ENCODE measurements at places on chromosomes 6 and 20. TPM values are rescaled to one million over a fixed set of nuclear protein-coding genes. Genes with fewer than 3 reads are reported as not detected.

DNA sequence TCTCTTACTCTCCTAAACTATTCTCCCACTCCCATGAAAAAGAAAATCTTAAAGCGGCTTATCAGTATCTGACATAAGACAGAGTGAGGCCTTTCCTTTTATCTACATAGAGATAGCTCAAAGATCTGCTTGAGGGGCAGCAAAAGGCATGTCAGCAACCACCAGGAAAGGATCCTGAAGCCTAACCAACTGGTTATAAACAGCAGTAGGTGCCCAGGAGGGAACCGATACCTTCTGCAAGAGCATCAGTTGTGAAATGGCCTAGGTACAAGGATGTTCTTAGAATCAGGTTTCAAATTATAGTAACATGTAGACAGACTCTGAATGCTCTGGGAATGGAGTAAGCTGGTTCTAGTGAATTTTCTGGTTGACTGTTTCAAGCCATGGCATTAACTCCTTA lies 21.4 kb downstream of the JARID2 start:
- no peak for DNase-seq

DNA sequence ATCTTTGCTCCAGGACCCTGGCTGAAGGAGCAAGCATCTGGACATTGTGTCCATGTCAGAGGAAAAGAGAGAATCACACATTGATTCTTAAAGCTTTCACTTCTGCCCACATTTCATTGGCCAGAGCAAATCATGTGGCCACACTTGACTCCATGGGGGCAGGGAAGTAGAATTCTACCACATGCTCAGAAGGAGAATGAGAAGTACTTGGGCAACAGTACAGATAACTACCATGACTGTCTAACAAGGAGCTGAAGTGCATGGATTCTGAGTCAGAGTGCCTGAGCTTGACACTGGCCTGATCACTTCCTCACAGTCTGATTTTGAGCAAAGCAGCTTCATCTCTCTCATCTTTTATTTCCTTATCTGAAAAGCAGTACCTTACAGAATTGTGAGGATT lies 38.6 kb downstream of the GHRH start:
- no peak for DNase-seq

DNA sequence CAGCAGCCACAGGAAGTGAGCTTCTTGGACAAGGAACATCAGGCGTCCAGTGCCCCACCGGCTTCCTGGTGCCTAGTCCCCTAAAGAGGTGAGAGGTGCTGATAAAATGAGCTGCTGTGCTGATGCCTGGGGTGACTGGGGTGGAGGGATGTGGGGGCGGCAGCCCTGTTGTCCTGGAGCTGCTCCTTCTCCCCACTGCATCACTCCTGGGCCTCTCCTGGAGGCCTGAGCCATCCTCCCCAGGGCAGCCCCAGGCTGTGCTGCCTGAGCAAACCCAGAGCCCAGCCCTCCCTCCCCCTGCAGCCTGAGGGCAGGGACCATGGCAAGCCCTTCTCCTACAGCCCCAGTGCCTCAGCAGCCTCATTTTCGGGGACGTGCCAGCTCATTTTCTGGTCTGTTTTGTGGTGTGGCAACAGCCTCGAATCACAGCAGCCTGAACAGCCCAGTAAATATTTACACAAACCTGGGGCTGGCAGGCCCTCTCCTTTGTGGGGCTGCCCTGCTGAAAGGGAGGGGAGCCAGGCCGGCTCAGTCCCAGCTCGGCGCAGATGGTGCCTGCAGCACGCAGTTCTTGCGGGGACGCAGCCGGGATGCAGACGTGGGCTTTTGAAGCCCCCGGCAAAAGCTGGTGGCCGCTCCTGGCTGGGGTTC lies 259.9 kb downstream of the DLL1 start:
- no peak for DNase-seq

GRCh38 chr20:11153819-11154218 lies 480.0 kb upstream of the JAG1 start:
- DNase-seq = no peak

GRCh38 chr6:34248198-34248726 lies 544 bp downstream of the SMIM29 start:
- DNase-seq = no peak

GRCh38 chr6:7424967-7425807 lies 35.6 kb downstream of the RIOK1 start:
- DNase-seq = no peak

- DNase-seq = no peak
Observed at GRCh38 chr6:51282026-51282425, 463.4 kb downstream of the TFAP2B start.

DNA sequence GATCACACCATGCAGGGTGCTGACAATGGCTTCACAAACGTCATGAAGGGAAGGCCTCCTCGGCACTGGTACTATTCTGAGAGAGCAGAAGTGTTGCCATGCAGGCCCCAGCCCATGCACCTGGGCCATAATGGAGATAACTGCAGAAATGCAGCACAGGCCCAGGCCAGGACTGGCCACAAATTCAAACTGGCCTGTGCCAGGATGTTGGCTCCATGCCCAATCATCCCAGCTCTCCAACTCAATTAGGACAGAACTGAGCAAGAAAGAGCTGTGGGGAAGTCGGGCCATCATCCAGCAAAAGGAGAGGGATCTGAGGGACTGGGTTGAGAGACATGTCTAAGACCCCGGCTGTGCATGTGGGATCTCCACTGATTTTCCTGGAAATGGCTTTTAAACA lies 48.9 kb upstream of the SYNDIG1 start:
- no peak for DNase-seq

DNA sequence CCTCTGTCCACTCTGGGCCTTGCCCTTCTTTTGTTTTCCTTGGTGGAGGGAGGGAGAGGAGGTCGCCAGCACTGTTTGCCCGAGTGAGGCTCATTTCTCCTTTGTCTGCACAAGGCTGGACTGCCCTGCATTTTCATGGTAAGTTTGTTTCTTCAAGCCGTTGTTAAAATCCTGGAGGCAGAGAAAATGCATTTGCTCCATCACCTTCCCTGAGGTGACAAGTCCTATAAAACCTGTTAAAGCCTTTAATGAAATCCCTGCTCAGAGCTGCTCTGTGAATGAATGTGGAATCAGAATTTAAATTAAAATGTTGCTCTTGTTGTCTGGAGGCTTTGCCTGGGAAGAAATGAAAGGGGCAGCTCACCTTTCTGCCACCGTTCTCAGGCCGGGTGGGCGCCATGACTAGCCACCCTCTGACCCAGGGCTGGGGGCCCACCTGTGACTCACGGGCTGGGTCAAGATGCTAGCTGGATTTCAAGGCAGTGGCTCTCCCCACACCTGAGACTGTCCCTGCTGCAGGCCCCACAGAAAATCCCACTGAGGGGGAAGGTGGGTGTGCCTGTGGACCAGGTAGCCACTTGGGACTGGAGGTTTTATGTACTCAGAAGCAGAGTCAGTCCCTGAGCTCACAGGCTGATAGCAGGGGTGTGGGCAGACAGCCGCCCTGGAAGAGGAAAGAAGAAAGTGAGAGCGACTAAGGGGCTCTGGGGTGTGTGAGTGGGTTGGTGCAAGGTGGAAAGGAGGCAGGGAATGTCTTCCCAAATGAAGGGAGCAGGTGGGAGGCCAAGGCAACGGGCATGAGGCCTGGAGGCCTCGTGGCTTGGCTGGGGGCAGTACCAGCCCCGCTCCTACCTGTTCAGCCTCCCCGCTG lies 24.0 kb upstream of the MYT1 start:
- no peak for DNase-seq

DNA sequence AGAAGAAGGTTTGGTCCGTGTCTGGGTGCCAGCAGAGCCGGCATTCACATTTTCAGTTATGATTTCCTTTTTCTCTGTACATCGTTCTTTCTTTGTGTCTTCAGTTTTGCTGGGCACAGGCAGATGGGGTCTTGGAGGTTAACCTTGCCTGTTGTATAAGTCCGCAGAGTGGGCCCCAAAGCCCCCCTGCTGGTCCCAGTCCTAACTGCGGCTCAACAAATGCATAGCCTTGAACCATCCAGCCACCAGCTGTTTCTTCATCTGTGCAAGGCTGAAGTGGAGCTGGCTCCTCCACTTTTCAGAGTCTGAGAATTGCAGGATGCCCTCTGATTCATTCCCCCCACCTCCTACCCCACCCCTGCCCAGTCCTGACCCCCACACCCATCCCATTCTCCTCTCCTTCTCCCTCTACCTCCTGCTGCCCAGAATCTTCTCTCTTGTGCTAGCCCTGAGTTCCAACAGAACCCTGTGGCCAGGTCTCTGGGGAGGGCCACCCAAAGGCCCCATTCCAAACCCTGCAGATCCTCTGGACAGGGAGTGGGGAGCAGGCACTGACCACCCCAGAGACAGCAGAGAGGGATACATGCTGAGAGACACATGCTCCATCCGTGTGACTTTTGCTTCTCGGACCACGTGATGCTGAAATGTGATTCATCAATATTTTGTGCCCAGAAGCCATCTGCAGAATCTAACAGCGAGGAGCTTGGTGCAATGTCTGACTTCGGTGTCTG lies 386.5 kb upstream of the SULF2 start:
- no peak for DNase-seq

DNA sequence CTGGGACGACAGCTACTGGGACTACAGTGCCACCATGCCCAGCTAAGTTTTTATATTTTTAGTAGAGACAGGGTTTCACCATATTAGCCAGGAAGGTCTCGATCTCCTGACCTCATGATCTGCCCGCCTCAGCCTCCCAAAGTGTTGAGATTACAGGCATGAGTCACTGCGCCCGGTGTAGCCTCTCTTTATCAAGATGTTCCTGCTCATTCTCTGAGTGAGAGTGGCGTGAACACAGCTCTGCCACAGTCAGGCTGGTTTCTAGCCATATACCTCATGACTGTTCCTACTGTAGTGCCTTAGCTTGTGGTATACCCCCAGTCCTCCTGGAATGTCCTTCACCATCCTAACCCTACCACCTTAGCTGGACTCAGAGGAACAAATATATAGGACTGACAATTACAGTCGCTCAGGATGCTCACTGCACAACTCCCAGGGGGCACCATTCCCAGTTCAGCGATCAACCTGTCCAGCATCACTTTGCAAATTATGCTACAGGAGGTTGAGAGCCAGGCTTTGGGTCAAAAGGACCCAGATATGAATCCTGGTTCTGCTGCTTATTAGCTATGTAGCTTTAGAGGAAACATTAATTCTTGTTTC lies 86.3 kb downstream of the CHMP4B start:
- no peak for DNase-seq

GRCh38 chr20:40467067-40467466 lies 222.0 kb downstream of the MAFB start:
- no peak for DNase-seq

- no peak for DNase-seq
Observed at GRCh38 chr6:41489120-41489851, 56.9 kb upstream of the FOXP4 start.

DNA sequence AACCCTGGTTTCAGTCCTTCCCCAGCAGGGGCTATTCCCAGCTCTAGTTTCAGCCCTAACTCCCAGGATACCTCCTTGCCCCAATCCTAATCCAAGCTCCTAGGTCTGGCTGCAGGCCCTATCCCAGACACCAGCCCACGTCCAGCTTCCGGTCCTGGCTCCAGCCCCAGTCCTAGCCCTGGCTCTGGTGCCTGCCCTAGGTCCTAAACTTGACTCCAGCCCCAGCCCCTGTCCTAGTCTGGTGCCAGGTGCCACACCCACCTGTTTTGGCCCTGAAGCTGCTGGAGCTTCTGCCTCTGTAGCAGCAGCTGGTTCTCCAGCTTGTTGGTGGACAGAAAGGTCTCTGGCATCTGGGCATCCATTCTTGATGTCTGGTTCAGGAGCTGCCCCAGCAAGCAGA lies 28.1 kb downstream of the ANGPT4 start:
- no peak for DNase-seq

- DNase-seq = no peak
Observed at GRCh38 chr6:56899311-56899710, 55.6 kb upstream of the BEND6 start.

DNA sequence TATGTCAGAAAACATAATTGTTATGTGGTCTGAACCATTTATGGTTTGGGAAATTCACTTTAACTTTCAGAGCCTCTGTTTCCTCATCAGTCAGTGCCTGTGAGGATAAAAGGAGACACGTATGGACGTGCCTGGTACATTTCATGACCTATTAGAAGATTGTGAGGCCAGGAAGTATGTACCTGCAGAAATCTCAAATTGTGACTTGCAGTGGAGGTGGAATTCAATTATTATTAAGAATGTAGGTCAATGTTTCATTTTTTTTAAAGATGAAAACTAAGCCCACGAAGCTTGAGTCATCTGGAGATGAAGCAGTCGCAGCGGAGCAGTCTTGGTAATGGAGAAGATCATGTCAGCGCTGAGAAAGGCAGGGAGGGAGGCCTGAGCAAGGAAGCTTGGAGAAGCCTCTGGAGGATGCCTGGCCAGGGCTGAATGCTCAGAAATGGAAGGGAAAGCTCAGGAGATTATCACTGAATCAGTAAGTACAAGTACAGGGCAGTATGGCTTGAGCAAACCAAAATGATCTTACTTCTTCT lies 3.9 kb upstream of the DSE start:
- no peak for DNase-seq

DNA sequence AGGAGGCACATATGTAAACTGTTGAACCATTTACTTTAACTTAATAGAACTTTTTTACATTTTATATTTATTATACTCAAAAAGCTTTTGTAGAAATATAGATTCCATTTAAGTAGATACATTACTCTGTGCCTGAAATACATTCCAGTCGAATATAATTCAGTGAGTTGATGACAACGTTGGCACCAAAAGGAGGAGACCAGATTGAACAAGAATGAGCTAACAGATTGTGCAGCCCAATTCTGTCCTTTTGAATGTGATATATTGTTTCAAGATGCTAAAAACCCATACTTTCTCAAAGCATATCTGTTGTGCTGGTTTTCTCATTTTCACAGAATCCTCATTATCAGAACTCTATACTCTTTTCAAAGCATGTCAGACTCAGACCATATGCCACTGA lies 147.4 kb upstream of the SIM1 start:
- DNase-seq = no peak

TCP11 gene
- not detected for total RNA-seq

KCNK15 gene
- total RNA-seq = not detected

LY6G6F gene
- total RNA-seq = not detected

SAMD10 gene
- total RNA-seq = 12.0 TPM

EEF1E1 gene
- 14.7 TPM for total RNA-seq

SIRPB2 gene
- 0.49 TPM for total RNA-seq

THBD gene
- total RNA-seq = 2.2 TPM

CD93 gene
- total RNA-seq = 1.1 TPM

SAMD3 gene
- total RNA-seq = 28.7 TPM

GRM1 gene
- not detected for total RNA-seq

TSPYL1 gene
- total RNA-seq = 226 TPM

MPIG6B gene
- 0.11 TPM for total RNA-seq

ADA gene
- 31.7 TPM for total RNA-seq
